ENCODE measurements at places on chromosomes 4 and X.

GRCh38 chrX:33831211-33831610 is 300.9 kb downstream of the FAM47A start:
- DNase-seq = no peak

- DNase-seq = no peak
Observed at GRCh38 chr4:151882072-151882803, 121.4 kb upstream of the GATB start.

GRCh38 chr4:107837776-107838618 is 13.3 kb downstream of the SGMS2 start:
- DNase-seq = no peak

DNA sequence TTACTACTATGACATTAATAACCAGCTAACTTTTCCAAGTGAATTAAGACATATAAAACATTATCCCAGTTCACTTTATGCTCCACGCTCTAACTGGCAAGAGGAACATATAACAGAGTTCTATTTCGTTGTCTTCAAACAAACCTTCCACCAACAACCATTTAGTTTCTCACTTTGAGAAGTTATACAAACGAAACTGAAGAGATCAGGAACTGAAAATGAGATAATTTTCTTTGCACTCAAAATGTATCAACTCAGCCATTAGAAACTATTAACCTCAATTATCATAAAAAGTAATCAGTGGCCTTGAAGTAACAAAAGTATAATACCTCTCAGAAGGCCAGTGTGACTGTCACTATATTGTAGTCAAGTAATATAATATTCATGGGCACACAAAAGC is 70.1 kb downstream of the CHM start:
- no peak for DNase-seq

- DNase-seq = no peak
Observed at GRCh38 chr4:36198068-36198808, 46.1 kb downstream of the ARAP2 start.

DNA sequence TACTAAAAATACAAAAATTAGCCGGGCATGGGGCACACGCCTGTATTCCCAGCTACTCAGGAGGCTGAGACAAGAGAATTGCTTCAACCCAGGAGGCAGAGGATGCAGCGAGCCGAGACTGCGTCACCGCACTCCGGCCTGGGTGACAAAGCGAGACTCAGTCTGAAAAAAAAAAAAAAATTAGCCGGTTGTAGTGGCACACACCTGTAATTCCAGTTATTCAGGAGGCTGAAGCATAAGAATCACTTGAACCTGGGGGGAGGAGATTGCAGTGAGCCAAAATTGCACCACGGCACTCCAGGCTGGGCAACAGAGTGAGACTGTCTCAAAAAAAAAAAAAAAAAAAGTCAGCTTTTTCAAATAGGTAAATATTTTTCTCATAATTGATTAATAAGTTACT is 71.9 kb downstream of the WDFY3 start:
- no peak for DNase-seq

DNA sequence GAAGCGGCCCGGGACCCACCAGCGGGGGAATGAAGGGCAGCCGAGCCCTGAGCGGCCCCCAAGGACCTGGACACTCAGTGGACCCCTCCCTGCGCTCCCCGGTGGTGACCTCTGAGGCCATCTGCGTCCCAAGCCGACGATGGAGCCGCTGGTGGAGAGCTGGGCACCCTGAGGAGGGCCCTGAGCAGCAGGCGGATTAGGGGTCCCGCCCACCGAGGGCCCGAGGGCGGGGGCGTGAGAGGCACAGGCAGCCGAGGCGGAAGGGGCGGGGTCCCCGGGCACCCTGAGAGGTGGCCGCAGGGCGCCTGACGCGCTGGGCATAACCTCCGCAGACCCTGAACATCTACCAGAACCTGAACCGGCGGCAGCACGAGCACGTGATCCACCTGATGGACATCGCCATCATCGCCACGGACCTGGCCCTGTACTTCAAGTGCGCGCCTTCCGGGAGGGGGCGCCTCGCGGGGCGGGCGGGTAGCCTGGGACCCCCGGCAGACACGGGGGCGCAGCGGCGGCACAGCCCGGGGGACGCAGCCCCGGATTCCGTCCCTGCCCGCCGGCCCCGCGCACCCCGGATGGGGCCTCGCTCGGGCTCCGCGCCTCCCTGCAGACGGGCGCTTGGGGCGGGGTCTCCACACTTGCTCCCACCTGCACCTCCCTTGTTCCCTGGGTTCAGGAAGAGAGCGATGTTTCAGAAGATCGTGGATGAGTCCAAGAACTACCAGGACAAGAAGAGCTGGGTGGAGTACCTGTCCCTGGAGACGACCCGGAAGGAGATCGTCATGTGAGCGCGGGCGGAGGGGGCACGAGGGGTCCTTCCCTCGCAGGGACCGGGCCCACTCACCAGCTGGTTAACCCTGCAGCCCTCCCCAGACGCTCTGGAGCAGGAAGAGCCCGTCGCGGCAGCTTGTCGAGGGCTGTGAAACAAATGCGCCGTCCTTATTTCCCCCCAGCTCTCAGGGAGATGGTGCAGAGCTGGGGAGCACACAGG is 10.3 kb downstream of the ATP5ME start:
- DNase-seq = no peak

DNA sequence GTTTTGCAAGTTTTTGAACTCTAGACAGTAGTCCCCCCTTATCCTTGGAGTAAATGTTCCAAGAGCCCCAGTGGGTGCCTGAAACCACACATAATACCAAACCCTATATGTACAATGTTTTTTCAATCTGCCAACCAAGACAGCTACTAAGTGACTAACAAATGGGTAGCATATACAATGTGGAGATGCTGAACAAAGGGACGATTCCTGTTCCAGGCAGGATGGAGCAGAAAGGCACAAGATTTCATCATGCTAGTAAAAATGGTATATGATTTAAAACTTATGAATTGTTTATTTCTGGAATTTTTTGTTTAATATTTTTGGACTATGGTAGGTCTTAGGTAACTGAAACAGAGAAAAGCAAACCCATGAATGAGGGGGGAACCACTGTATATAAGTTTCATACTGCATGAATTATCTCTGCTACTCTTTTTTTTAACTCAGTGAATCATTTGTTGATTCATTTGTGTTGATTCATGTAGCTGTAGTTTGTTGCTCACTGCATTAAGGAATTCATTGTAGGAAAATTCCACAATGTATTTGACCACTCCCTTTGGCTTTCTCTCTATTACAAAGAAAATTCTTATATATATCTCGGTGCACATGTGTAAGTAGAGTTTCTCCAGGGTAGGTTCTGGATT is 21.9 kb upstream of the ANXA3 start:
- no peak for DNase-seq

DNA sequence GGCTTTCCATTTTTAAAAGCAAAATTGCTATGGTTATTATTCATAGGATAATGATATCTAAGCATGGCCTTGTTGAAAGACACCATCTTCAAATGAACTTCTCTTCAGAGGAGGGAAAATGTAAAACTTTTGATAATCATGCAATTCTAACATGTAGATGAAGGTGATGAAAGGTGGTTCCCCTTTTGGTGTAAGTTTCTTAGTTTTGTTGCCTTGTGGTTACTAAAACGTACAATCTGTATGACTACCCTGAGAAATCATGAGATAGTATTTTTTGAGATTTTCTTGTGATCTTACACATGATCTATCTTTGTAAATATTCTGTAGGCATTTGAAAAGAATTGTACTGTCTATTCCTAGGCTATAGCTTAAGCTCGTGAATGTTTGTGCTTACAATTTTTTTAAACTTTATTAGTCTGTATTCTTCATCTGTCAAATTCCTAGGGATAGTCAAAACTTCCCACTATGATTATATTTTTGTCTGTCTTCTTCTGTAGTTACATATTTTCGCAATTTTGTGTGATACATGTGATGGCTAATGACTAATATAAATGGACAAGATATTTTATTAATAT is 47.5 kb downstream of the PTPN13 start:
- DNase-seq = no peak
